Small intestine (tissue), 16 donors: ENCODE measurements at places on chromosomes 11 and 22. TPM values are rescaled to one million over a fixed set of nuclear protein-coding genes. Genes with fewer than 3 reads are reported as not detected.

Gene SPINDOC
- polyA plus RNA-seq, result 7.9 TPM

Gene GLYATL1B
- 0.06 TPM for polyA plus RNA-seq

DNA sequence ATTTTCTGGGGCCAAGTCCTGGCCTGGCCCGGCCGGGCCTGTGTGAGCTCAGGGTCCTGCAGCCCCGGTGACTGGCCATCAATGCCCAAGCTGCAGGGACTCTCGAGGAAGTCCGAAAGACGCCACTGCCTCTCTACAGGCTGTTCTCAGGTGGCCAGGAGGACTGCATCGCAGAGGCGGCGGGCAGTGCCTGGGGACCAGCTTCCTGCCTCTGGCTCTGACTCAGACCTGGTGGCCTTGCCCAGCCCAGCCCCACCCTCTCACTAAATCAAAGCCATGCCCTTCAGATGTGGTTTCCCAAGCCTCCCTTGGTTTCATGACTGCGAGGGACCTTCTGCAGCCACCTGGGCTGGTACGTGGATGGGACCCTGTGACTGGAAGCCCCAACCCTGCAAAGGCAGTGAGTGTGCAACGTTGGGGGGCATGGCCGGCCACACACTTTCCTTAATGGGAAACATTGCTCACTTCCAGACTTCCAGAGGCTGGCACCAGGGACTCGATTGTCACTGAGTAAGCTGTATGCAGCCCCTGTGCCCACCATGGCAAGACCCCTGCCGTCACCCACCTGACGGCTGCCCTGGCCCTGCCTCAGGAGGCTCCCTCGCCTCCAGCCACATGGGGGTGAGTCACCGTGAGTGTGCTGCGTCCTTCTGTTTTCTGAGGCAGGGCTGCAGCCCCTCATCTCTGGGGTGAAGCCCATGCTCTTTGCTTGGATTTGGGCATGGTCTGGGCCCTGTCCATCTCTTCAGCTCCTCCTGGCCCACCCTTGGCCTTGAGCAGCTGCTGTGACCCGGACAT is 6.0 kb upstream of the FGF3 start:
- DNase-seq, result peak; percentile 74

DNA sequence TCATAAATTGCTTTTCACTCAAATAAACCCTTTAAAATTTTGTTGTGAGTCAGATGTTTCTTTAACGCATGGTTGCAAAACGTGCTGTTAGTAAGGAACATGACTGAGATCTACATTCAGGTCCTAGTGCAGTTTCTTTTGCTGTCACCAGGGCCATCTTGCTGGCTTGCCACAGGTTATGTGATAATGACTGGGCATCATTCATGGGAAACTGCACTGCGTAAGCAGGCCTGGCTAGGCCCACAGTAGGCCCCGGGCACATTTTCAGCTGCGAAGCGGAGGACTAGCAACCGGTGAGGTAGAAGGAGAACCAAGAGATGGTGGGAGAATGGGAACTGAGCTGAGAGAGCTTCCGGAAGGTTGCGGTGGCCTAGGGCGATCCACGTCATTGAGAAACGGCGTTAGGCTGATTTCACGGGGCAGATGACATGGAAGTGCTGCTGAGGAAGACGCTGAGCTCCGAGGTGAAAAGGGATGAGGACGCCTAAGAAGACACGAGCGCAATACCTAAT is 3.2 kb upstream of the KLHDC7B start:
- no peak for DNase-seq
